ENCODE measurements at places on chromosomes 12 and 14.
A peak's percentile ranks its signal among the peaks of the same experiment; 100 is the strongest.

GRCh38 chr14:93065272-93065730 lies 50.4 kb downstream of the ITPK1 start:
- peak overlapping the region; percentile 89 for H3K27ac ChIP-seq
- DNase-seq: no peak
- no peak overlapping the region for H3K4me3 ChIP-seq
- no peaks in the 10 kb centered on the region for H3K27me3 ChIP-seq

GRCh38 chr12:132246997-132247717 lies 82.2 kb downstream of the GALNT9 start:
- H3K36me3 ChIP-seq: no peaks in the 10 kb centered on the region
- DNase-seq: no peak
- no peak overlapping the region for H3K4me3 ChIP-seq
- no peaks in the 10 kb centered on the region for H3K4me1 ChIP-seq
- peaks cover 15% of the 10 kb centered on the region for H3K27me3 ChIP-seq

DNA sequence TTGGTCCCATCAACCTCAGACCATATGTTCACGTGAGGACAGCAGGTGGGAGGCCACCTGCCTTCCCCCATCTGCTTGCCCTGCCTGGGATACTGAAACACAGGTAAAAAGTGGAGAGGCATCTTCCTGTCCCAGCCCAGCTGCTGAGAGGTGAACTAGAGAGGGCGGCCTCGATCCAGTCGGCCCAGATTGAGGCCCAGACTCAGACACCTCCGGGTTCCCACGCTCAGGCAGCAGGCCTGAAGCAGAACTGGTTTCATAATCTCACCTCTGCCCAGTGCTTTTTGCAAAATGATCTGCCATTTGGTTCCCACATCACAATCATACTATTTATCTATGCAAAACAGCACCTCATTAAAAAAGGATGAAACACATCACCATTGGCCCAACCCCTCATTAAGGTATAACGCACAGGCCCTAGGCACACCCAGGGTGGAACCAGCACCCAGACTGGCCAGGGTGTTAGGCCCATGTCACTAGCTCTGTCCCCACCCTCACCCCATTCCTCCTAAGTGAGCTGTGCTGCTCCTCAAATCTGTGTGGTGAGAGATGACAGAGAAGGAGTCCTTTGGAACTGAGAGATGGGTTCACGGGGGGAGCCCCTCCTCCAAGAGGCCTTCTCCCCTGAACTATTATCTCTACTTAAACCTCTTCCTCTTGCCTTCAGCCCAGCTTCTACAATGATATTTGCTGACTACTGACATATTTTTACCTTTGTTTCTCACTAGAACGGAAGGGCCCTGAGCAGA lies 81.1 kb downstream of the ZFP36L1 start:
- peak; percentile 18 for DNase-seq
- H3K27me3 ChIP-seq: peaks cover 8% of the 10 kb centered on the region
- no peaks in the 10 kb centered on the region for H3K36me3 ChIP-seq
- no peak overlapping the region for H3K27ac ChIP-seq
- no peak overlapping the region for H3K4me3 ChIP-seq

- H3K36me3 ChIP-seq: peaks cover 27% of the 10 kb centered on the region
- H3K27me3 ChIP-seq: no peaks in the 10 kb centered on the region
- H3K4me3 ChIP-seq: no peak overlapping the region
- no peak for DNase-seq
These were observed 80.5 kb downstream of the FBXW8 start for GRCh38 chr12:116990971-116991966.

DNA sequence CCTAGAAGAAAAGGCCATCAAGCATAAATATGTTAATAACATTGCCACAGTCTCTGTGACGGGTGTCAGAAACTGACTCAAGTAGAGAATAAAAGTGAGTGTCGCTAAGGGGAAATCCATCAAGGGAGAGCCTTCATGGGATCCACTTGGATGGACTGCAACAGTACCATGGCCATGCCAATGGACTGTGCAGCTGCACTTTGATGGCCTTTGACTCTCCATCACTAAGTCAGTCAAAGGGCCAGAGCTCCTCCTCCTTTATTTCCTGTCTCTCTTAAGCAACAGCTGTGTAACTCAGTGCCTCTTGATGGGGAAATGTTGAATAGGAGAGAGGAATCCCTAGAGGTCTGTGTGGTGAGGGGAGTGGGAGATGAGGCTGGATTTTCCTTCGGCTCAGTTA lies 335.2 kb downstream of the BMP4 start:
- no peaks in the 10 kb centered on the region for H3K27me3 ChIP-seq
- H3K36me3 ChIP-seq: no peaks in the 10 kb centered on the region
- no peaks in the 10 kb centered on the region for H3K4me1 ChIP-seq
- H3K4me3 ChIP-seq: no peak overlapping the region
- no peak for DNase-seq

DNA sequence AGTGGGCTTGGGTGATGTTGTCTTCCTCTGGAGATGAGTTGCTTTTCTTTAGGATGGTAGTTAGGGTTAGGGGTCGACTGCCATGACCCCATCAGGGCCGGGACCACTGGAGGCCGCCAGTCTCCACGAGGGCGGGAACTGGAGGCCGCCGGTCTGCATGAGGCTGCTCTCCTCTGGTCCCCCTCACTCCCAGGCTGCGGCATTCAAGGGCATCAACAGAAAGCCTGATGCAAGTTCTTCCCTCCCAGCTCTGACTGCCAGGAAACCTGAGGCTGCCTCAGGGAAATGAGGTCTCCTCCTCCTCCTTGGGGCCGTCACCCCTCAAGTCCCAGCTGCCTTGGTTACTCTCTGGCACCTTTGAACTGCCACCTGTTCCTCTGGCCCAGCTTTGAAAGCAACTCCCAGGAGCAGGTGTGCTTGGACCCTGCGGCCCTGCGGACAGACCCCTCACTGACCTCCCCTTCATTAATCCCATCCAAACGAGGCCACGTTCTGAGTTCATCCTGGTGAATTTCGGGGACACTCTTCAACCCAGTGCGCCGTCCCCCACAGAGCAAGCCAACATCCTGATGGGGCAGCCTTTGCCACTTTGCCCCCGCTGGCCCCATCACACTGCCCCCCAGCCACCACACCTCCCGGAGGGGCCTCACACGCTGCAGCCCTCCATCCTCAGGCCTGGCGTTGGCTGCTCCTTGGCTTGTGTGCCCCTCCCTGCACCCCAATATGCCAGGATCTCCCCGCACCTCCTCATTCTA lies 37.2 kb upstream of the FBRSL1 start:
- H3K27ac ChIP-seq: no peak overlapping the region
- no peaks in the 10 kb centered on the region for H3K36me3 ChIP-seq
- DNase-seq: no peak
- H3K27me3 ChIP-seq: peaks cover 24% of the 10 kb centered on the region

GRCh38 chr12:18270958-18271460 lies 9.7 kb downstream of the PIK3C2G start:
- H3K27ac ChIP-seq: no peak overlapping the region
- H3K4me3 ChIP-seq: no peak overlapping the region
- DNase-seq: no peak
- H3K27me3 ChIP-seq: no peaks in the 10 kb centered on the region

GRCh38 chr14:21768116-21768874 lies 94.7 kb upstream of the OR4E1 start:
- H3K27me3 ChIP-seq: peaks cover 7% of the 10 kb centered on the region
- H3K36me3 ChIP-seq: no peaks in the 10 kb centered on the region
- H3K27ac ChIP-seq: peak overlapping the region; percentile 84
- DNase-seq: peak; percentile 35
- H3K4me1 ChIP-seq: peaks cover 3% of the 10 kb centered on the region
- H3K4me3 ChIP-seq: peak overlapping the region; percentile 54

DNA sequence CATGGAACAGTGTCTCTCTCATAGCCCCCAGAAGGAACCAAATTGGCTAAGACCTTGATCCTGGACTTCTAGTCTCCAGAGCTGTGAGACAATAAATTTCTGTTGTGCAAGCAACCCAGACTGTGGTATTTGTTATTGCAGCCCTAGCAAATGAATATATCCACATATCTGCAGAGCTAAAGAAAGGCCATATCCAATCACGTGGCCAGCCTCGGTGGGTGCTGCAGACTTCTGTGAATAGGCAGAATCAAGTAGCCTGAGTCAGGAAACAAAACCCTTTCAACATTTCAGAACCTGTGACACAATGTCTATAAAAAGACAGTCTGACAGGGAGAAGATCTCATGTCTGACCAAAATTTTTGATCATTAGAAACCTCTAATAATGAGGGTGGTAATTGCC lies 71.0 kb upstream of the CPM start:
- no peak overlapping the region for H3K27ac ChIP-seq
- H3K4me3 ChIP-seq: no peak overlapping the region
- no peaks in the 10 kb centered on the region for H3K36me3 ChIP-seq

DNA sequence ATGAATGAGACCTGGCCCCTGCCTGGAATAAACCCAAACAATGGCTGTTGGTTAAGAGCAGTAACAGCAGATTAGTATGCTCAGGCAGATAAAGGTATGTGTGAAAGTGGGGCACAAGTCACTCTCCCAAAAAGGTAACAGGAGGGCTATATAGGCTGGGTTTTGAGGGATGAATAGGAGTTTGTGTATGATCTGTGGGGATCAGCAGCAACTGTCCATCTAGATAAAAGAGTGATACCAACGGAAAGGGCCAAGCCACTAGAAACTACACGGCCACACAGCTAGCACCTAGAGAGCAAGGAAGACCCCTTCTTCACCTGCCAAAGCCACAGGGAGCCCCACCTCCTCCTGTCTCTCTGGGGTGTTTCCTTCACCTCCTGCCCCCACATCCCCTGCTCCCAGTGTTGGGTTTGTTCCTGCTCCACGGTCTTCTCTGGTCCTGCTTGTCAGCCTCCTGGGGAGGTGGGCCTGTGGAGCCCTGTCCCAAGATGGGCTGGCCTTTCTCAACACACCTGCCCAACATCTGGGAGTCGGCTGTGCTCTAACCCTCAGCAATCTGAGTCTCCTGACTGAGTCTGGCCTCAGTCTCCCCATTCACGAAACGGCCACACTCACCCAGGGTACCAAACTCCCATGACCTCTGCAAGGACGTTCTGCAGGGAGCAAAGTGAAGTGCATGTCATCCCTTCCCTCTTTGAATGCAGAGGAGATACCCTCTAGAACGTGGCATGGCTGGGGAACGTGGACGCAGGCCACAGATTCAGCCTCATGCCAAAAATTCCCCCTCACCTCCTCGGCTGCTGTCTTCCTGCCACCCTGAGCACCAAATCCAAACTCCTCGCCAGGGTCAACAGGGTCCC lies 108.2 kb downstream of the NCOR2 start:
- H3K27me3 ChIP-seq: no peaks in the 10 kb centered on the region
- H3K27ac ChIP-seq: peak overlapping the region; percentile 39
- no peak for DNase-seq
- H3K4me3 ChIP-seq: no peak overlapping the region
- H3K36me3 ChIP-seq: peaks cover 53% of the 10 kb centered on the region
